Fibroblast of the aortic adventitia (primary cell): ENCODE measurements at places on chromosomes 2 and 18. TPM values are rescaled to one million over a fixed set of nuclear protein-coding genes. Genes with fewer than 3 reads are reported as not detected.

Gene CTAGE1
- total RNA-seq, result not detected in 2 replicates

Gene NGEF
- total RNA-seq, result 1.1 and 17.4 TPM in 2 replicates

Gene ANTXR1
- total RNA-seq, result 31.5 and 61.5 TPM in 2 replicates

Gene SIX2
- 2.9 and 8.3 TPM in 2 replicates for total RNA-seq

Gene CNRIP1
- 40.0 and 46.9 TPM in 2 replicates for total RNA-seq

Gene SOCS6
- total RNA-seq, result 26.2 and 36.7 TPM in 2 replicates

Gene SERPINB5
- not detected in 2 replicates for total RNA-seq

Gene CD8B
- not detected in 2 replicates for total RNA-seq

Gene CNTNAP5
- total RNA-seq, result under 0.01 TPM in 1 of 2 replicates, not detected in the other

Gene HES6
- total RNA-seq, result 1.6 and 6.6 TPM in 2 replicates

Gene UGT1A5
- not detected in 2 replicates for total RNA-seq

Gene RFX8
- total RNA-seq, result 5.3 and 24.1 TPM in 2 replicates

Gene PLGLB1
- total RNA-seq, result 1.5 and 4.9 TPM in 2 replicates

Gene NRBP1
- total RNA-seq, result 40.1 and 118 TPM in 2 replicates
